ENCODE measurements at places on chromosomes 5 and 9. TPM values are rescaled to one million over a fixed set of nuclear protein-coding genes. Genes with fewer than 3 reads are reported as not detected.

GAS1 gene
- 26.3 TPM for total RNA-seq

RNF208 gene
- 28.6 TPM for total RNA-seq

DRD1 gene
- total RNA-seq, result not detected

ARL14EPL gene
- not detected for total RNA-seq

ARHGAP26 gene
- 36.2 TPM for total RNA-seq

KCNV2 gene
- not detected for total RNA-seq

C5orf52 gene
- not detected for total RNA-seq

GRCh38 chr5:175728885-175729828 is 71.3 kb downstream of the HRH2 start:
- peaks cover 7% of the 10 kb centered on the region for H3K4me1 ChIP-seq
- H3K36me3 ChIP-seq, result no peaks in the 10 kb centered on the region
- DNase-seq, result no peak

- H3K36me3 ChIP-seq, result no peaks in the 10 kb centered on the region
- no peak overlapping the region for H3K27ac ChIP-seq
- no peaks in the 10 kb centered on the region for H3K4me1 ChIP-seq
- H3K27me3 ChIP-seq, result no peaks in the 10 kb centered on the region
Observed at GRCh38 chr5:156934450-156935211, 28.4 kb downstream of the TIMD4 start.

DNA sequence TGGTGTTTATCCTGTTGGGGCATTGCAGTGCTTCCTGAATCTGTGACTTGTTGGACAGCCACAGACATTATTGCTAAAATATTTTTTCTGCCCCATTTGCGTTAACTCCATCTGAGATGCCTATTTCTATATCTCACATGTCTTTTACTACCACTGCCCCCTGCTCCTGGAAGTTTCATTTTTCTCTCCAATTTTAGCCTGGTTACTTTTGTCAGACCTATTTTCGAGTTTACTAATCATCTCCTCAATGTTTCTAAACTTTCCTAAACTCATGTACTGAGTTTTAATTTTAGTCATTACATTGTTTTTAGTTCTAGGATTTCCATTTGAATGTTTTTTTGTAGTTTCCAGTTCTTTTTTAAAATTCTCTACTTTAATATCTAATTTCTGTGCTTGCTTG is 17.6 kb downstream of the HAPLN1 start:
- no peak overlapping the region for H3K27ac ChIP-seq
- H3K27me3 ChIP-seq, result no peaks in the 10 kb centered on the region
- no peak for DNase-seq

DNA sequence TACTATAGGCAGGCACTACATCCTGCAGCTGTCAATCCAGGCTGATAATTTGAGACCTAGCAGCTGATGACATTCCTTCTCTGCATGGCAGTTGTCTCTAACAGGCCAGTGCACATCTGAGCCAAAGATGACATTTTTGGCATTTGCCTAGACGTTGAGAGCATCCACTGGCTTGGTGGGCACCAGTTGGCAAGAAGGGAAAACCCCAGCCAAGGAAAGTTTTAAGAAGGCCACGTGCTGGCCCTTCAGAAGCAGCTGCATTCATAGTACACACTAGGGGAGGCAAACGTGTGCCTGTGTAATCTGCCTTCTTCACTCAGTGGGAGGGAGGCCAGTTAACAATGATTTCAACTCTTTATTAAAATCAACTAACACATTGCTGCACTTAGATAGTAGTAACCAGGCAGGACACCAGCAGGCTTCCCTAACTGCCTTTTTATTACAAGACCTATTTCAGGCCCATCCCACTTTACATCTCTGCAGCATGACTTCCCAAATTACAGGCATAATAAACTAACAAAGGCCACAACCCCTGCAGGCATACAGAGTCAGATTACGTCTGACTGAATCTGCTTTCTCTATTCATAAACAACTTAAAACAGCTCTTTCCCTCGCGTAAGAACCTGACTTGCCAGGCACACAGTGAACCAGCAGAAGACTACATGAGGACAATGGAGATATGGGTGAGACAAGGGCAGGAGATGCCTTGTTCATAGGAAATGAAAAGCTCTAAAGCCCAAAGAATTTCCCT is 576.3 kb downstream of the PDE4D start:
- no peak for DNase-seq
- no peak overlapping the region for H3K4me3 ChIP-seq
- H3K36me3 ChIP-seq, result no peaks in the 10 kb centered on the region
- H3K27ac ChIP-seq, result peak overlapping the region; percentile 71
- peaks cover 78% of the 10 kb centered on the region for H3K4me1 ChIP-seq
- H3K27me3 ChIP-seq, result no peaks in the 10 kb centered on the region

- peak; percentile 67 for DNase-seq
- peak within 1 kb of the TSS; percentile 82 for H3K4me3 ChIP-seq
- H3K27me3 ChIP-seq, result no peaks in the 10 kb centered on the region
- H3K4me1 ChIP-seq, result peaks cover 18% of the 10 kb centered on the region
Observed at GRCh38 chr9:4489919-4490704, at the start of gene SLC1A1. Gene SLC1A1, plus strand, starts transcription at chr9:4490468. Its CDS starts 212 bp downstream, at chr9:4490680.

DNA sequence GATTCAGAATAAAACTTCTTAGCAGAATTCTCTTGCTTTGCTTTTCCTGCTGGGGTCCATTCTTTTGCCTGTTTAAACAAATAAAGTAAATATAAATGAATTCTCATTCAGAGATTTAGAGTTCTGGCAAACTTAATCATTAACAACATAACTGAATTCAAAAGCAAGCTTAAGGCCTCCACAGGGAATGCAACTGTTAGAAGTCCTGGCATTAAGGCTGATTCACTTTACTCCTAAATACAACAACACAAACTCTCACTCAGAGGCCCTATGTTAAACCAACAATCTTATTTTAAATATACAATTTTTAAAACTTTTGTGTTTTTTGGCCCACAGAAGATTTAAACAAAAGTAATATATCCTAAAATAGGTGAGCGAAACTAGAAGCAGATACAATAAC is 178.3 kb downstream of the AP3B1 start:
- no peaks in the 10 kb centered on the region for H3K27me3 ChIP-seq
- H3K4me1 ChIP-seq, result no peaks in the 10 kb centered on the region
- H3K27ac ChIP-seq, result no peak overlapping the region

DNA sequence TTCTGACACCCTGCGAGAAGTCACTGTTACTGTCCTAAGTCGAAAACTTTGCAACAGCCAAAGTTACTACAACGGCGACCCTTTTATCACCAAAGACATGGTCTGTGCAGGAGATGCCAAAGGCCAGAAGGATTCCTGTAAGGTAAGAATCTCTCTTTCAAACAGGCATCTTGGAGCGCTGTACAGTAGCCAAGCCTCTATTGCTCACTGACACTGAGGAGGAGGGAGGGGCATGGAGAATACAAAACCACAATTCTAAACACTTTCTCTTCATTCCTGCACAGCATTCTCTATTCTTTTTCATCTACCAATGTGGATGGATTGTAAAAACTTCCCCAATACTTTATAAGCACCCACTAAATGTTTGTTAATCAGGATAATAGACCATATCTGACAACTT is 7.4 kb downstream of the GZMK start:
- no peak for DNase-seq
- H3K4me1 ChIP-seq, result no peaks in the 10 kb centered on the region
- H3K36me3 ChIP-seq, result no peaks in the 10 kb centered on the region
- H3K27ac ChIP-seq, result no peak overlapping the region
- no peak overlapping the region for H3K4me3 ChIP-seq
- no peaks in the 10 kb centered on the region for H3K27me3 ChIP-seq

DNA sequence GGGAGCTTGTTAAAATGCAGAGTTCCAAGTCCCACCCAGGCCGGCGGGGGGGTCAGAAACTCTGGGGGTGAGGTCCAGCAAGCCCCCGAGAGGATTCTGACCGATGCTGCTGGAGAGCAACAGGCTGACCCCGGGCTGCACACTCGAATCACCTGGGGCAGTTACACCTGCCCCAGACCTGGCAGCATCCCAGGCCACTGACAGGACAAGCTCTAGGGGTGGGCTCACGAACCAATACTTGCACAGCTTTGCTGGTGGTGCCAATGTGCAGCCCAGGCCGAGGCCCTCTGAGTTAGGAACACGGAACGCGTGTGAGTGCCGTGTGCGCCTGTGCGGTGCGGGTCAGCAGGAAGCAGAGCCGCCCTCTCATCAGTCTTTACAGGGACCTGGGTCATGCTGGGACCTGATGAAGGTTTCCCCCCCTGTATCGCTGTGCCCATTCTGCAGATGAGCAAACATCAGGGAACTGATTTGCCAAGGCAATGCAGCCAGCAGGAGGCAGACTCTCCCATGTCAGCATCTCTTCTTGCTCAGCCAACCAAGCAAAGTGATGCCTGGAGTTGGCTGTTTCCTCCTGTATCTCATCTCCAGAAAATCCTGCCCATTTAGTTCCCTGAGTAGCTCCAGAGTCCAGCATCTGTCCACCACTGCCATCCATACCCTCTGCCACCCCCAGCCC is 16.3 kb downstream of the FAM163B start:
- H3K36me3 ChIP-seq, result no peaks in the 10 kb centered on the region
- no peak for DNase-seq
- no peak overlapping the region for H3K27ac ChIP-seq
- H3K4me3 ChIP-seq, result no peak overlapping the region
- H3K4me1 ChIP-seq, result no peaks in the 10 kb centered on the region
- peaks cover 4% of the 10 kb centered on the region for H3K27me3 ChIP-seq

GRCh38 chr5:106849266-106849665 is 821.5 kb downstream of the EFNA5 start:
- no peaks in the 10 kb centered on the region for H3K36me3 ChIP-seq
- H3K27me3 ChIP-seq, result no peaks in the 10 kb centered on the region
- no peaks in the 10 kb centered on the region for H3K4me1 ChIP-seq
- no peak overlapping the region for H3K27ac ChIP-seq
- no peak for DNase-seq
- no peak overlapping the region for H3K4me3 ChIP-seq

DNA sequence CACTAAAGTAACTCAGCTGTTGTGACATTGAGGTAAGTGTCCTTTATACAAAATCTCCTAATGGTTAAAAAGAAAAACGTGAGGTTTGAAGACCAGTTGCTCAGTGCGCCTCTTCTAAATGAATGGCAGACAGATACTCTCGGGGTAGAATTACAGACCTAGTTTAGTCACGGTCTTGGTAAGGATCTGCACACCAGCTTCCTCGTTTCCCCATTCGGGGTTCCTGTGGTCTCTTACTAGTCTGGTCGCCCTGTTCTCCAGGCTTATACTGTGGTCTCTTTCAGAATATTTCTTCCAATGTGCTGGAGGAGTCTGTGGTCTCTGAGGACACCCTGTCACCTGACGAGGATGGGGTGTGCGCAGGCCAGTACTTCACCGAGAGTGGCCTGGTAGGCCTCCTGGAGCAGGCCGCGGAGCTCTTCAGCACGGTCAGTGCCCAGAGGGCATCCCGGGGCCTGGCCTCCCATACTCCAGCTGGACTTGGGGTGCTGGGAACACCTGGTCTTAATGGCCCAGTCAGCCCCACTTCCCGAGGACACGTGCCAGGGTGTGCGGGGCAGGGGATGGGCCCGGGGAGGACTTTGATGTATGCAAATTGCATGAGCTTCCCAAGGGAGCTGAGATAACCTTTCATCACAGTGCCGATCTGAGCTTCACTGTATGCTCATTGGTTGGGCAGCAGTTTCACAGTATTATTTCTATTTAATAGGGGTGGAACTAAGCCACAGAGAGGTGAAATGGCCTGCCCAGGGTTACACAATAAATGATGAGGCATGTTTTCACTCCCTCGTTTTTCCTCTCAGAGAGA is 224.5 kb downstream of the DOCK8 start:
- no peak overlapping the region for H3K4me3 ChIP-seq
- peak overlapping the region; percentile 70 for H3K27ac ChIP-seq
- no peaks in the 10 kb centered on the region for H3K4me1 ChIP-seq
- H3K27me3 ChIP-seq, result no peaks in the 10 kb centered on the region
- DNase-seq, result no peak

- peak; percentile 46 for DNase-seq
- H3K36me3 ChIP-seq, result no peaks in the 10 kb centered on the region
- peak overlapping the region; percentile 99 for H3K27ac ChIP-seq
- H3K4me3 ChIP-seq, result peak overlapping the region; percentile 45
- H3K27me3 ChIP-seq, result no peaks in the 10 kb centered on the region
- peaks cover 64% of the 10 kb centered on the region for H3K4me1 ChIP-seq
Observed at GRCh38 chr9:33166231-33167083, 679 bp downstream of the B4GALT1 start.

DNA sequence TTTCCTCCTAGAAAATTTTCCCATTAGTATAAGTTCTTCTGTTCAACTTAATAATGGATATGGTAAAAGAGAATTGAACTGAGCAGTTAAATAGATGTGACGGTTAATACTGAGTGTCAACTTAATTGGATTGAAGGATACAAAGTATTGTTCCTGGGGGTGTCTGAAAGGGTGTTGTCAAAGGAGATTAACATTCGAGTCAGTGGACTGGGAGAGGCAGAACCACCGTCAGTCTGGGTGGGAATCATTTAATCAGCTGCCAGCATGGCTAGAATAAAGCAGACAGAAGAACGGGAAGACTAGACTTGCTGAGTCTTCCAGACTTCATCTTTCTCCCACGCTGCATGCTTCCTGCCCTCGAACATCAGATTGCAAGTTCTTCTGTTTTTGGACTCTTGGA is 689.6 kb upstream of the CDH10 start:
- no peaks in the 10 kb centered on the region for H3K27me3 ChIP-seq
- H3K4me3 ChIP-seq, result no peak overlapping the region
- DNase-seq, result no peak
- no peaks in the 10 kb centered on the region for H3K36me3 ChIP-seq
- H3K4me1 ChIP-seq, result no peaks in the 10 kb centered on the region

GRCh38 chr9:91245431-91246313 is 116.0 kb downstream of the AUH start:
- no peaks in the 10 kb centered on the region for H3K4me1 ChIP-seq
- H3K27me3 ChIP-seq, result no peaks in the 10 kb centered on the region
- DNase-seq, result no peak
- H3K4me3 ChIP-seq, result no peak overlapping the region
- H3K36me3 ChIP-seq, result no peaks in the 10 kb centered on the region

DNA sequence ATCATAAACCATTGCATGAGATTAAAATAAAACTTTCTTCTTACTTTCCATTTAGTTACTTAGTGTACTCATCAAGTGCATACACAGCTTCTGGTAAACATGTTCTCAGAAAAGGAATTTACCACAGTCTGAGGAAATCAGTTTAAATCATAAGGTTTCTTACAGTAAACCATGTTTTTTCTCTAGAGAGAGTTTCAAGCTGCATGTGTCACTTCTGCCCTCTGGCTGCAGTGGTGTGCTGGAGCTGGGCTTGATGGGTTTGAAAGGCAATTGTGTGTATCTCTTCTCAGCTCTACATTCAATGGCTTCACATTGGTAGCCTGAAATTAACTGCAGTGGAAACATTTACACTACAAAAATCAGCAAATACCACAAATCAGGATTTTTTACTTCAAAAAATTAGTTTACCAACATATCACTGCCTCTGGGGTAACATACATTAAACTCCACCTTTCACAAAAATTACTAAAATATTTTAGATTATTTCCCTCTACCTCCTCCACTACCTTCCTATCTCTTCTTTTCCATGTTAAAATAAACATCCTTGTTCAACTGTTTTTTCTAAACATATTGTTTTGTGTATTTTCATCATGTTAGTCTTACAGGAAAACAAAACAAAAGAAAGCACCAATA is 414.3 kb downstream of the ANXA1 start:
- H3K27me3 ChIP-seq, result no peaks in the 10 kb centered on the region
- H3K27ac ChIP-seq, result no peak overlapping the region
- no peaks in the 10 kb centered on the region for H3K36me3 ChIP-seq
- DNase-seq, result no peak

- H3K36me3 ChIP-seq, result no peaks in the 10 kb centered on the region
- H3K27me3 ChIP-seq, result no peaks in the 10 kb centered on the region
- no peaks in the 10 kb centered on the region for H3K4me1 ChIP-seq
- DNase-seq, result no peak
- H3K27ac ChIP-seq, result no peak overlapping the region
- no peak overlapping the region for H3K4me3 ChIP-seq
Observed at GRCh38 chr9:131875828-131876485, 136.1 kb upstream of the RAPGEF1 start.
